ENCODE measurements at places on chromosomes 7 and 10.

DNA sequence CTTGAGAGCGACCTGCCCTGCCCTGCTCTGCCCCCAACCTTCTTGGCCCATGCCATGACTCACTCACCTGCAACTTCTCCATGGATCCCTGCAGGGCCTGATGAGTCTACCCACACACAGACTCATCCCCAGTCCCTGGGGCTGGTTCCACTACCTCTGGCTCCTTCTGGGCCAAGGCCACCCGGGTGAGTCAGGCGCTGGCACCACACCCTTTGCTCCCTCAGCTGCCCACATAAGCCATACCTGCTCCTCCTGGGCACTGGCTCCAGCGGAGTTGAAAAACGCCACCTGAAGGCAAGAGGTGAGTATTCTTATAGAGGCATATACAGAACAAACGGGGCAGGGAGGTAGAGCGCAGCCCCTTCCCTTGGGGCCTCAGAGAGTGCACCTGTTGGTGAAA, 16.2 kb upstream of the MTPAP start:
- DNase-seq = no peak

DNA sequence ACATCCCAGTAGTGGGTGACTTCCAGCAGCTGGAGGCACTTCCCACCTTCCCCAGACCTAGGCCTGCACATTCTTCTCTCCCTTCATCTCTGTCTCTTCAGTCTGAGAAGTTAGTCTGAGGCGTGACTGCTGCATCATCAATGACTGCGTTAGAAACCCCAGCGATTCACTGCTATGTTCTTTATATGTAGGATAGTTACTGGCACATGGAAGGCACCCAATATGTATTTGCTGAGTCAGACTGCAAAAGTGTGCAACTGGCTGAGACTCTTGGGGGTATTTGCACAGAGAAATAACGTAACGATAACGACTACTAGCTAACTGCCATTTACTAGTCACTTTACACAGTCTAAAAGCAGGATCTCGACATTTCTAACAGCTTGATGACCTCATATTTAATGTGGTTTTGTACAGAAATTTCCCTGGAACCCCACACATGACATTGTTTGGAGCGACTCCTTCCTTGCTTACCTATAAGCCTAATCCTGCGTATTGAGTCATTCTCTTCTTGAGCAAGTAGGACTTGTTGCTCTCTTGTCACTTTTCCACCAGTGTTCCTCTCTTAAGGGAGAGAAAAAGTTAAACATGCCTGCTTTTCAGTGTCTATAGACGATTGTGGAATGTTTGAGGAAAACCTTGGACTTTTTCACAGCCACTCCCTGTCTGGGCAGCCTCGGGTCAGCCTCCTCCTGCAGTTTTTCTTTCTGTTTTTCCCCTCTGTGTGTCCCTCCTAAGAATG, 45.5 kb downstream of the THNSL1 start:
- no peak for DNase-seq

DNA sequence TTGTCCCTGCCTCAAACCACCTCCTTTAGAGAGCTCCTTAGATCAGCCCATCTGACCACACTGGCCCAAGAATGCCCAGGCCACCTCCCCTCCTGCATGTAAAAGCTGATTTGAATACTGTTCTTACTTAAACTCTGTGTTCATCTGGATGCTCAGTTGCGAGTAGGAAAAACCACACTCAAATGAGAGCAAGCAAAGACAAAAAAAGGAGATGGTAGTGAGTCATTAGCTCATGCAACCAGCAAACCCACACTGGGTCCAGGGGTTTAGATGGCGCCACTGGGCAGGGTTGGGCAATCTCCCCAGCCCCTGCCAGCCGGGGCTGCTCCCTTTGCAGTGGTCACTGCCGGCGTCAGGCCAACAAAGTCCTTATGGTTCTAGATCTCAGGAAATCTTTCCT, 32.7 kb downstream of the TSPAN15 start:
- no peak for DNase-seq

DNA sequence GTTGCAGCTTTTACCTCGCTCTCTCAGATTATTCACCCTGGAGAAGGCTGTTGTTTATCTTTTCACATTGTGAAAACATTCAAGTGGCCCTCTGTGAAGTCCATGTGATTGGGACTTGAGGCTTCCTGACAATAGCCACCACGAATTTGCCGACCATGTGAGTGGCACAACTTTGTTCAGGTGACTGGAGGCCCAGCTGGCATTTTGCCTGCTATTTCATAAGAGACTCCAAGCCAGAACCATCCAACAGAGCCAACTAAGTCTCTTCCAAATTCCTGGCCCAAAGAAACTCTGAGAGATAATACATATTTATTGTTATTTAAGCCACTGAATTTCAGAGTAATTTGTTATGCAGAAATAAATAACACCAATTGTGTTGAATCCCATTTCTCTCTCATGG, 38.2 kb upstream of the CCSER2 start:
- DNase-seq = no peak

GRCh38 chr7:73738220-73738611, 386 bp downstream of the ABHD11 start:
- DNase-seq = no peak

GRCh38 chr10:29064680-29065079, 224.2 kb upstream of the LYZL1 start:
- no peak for DNase-seq

GRCh38 chr10:34323192-34323591, 491.9 kb downstream of the PARD3 start:
- DNase-seq = no peak

- DNase-seq = no peak
These were observed 473.0 kb downstream of the GALNT17 start for GRCh38 chr7:71604818-71605414.

DNA sequence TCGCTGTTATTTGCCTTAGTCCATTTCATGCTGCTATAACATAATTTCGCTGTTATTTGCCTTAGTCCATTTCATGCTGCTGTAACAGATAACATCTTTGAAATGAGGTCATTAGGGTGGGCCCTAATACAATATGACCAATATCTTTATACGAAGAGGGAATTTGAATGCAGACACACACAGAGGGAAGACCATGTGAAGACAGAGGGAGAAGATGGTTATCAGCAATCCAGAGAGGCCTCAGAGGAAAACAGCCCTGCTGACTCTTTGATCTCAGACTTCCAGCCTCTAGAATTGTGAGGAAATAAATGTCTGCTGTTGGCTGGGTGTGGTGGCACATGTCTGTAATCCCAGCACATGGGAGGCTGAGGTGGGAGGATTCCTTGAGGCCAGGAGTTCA, 404.9 kb downstream of the TYW1 start:
- DNase-seq = no peak

DNA sequence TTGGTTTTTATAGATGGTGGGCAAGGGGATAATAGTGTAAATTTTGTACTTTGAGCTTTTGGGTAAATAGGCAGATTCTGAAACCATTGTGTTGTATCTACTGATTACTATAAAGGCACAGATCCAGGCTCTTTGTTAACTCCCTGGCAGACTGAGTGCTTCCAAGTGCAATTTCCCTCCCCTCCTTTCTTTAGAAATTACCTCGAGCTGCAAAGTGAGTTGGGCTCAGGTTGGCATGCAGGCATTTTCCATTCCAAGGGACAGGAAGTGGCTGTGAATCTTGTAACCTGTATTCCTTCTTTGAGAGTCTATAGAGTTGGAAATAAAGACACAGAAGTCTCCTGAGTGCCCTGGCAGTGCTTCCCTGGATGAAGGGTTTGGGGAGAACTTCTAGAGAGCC, 494.2 kb upstream of the GALNT17 start:
- DNase-seq = no peak

GRCh38 chr10:110260746-110261477, 43.8 kb downstream of the SMNDC1 start:
- DNase-seq = no peak

DNA sequence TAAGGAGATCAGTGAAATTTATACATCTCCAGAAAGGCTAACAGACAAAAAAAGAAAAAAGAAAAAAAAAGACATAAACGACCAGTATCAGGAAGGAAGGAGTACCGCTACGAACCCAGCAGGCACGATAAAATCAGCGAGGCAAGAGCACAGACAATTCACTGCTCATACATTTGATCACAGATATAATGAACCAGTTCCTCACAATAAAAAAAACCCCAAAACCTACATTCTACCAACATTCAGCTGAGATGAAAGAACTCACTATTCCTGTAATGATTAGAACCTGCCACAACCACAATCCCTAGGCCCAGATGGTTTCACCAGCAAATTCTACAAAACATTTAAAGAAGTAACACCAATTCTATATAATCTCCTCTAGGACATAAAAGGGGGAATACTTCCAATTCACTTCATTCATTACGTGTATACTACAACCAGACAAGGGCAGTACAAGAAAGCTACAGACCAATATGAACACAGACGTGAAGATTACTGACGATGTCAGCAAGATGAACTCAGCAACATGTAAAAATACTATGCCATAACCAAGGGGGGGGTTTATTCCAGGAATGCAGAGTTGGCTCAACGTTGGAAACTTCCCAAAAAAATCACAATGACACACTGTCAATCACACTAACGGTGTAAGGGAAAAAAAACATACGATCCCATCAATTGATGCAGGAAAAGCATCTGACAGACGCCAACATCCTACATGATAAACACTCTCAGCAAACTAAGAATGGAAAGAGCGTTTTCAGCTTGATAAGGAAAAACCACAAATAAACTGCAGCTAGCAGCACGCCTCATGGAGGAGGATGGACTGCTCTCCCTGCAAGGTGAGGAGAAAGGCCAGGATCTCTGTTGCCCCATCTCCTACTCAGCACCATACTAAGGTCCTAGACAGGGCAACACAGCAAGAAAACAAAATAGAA, 256.2 kb downstream of the ELFN1 start:
- no peak for DNase-seq

DNA sequence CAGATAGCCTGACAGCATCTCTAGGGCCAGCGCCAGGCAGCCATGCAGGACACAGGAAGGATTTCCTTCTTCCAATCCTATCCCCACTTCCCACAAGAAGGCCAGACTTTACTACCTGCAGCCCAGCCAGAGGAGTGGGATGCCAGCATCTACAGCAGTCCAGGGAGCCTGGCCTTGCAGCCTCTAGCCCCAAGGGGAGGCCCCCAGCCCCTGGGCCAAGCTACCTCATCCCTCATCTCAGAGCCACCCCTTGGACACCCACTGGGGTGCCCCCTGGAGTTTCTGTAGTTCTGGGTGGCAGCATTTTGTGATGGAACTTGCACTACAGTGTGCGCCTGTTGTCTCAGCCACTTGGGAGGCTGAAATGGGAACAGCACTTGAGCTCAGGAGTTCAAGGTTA, 170.8 kb upstream of the PODXL start:
- DNase-seq = no peak

DNA sequence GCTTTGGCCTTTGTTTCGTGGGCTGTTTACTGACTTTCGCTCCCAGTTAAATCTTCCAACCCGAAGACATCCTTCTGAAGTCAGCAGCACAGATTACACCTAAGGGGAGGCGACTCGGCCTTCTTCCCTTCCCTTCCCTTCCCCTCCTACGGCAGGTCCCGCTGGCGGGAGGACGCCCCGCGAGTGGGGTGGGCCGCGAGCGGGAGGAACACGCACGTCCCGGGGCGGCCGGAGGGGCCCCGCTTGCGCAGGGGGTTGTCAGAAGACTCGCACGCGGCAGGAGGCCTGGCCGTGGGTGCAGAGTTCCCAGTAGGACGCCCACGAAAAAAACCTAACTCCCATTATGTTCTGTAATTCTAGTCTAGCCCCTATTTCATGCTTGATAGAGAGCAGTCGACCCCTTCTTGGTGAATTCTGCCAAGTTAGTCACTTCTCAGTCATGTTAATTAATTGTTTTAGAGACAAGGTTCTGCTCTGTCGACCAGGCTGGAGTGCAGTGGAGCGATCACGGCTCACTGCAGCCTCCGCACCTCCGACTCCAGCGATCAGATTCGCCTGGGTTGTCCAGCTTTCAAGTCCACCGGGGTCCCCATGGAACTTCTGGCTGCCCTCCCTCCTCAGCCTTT, 19.2 kb upstream of the ZNF32 start:
- DNase-seq = no peak

GRCh38 chr7:147811923-147812322, 778.6 kb upstream of the C7orf33 start:
- no peak for DNase-seq

DNA sequence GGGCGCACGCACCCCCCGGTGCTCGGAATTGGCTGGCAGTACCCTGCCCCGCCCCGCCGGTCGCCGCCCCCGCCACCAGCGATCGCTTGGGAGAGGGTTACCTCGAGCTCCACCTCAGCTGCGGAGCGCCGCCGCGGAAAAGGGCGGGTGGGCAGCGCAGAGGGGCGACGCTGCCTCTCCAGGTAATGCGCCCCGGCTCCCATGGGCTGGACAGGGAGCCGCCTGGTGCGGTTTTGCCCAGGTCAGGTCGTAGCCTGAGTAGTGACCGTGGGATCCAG, 1.3 kb downstream of the PFKFB3 start:
- peak; percentile 58 for DNase-seq

DNA sequence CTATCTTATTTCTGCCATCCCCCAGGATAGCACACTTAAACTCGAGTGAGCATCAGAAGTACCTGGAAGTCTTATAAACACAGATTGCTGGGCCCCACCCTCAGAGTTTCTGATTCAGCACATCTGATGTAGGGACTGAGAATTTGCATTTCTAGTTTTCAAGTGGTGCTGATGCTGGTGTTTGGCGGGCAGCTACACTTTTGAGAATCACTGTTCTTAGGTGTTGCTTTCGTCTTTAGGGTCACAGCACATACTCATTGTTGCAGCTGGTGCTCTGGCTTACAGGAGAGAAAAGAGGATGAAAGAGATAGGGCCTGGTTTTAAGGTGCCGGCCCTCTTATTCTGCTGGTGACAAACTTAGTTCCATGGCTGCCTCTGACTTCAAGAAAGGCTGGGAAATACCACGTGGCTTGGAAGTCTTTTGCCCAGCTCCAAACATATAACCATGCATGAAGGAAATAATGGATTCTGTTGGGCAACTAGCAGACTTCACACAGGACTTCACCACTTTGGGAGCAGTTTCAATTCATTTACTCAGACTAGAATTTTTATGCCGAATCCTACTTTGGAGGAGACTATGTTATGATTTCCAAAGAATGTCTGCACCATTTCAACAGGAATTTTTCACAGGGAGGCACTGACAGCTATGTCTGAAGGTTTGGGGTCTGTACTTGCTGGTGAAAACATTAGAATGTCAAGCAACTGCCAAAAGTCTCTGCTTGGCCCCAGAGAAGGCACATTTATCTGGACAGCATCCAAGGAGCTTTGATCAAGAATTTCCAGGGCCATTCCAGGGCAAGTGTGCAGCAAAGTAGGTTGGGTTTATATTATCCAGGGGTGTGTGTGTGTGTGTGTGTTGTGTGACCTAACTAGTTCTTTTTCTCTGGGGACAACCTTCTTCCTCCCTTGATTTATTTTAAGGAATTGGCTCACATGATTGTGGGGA, 6.9 kb upstream of the MINDY4 start:
- DNase-seq = no peak

GRCh38 chr10:124345521-124345920, 73.2 kb downstream of the OAT start:
- no peak for DNase-seq

GRCh38 chr10:26628395-26628794, 69.1 kb upstream of the PDSS1 start:
- DNase-seq = no peak

Data from right kidney (tissue), 9 donors.